ENCODE measurements at places on chromosomes 6 and 20.

- no peak for DNase-seq
Measured at GRCh38 chr6:168100803-168101589, 22.0 kb upstream of the FRMD1 start.

- no peak for DNase-seq
Measured at GRCh38 chr6:83368577-83368976, 62.3 kb downstream of the ME1 start.

DNA sequence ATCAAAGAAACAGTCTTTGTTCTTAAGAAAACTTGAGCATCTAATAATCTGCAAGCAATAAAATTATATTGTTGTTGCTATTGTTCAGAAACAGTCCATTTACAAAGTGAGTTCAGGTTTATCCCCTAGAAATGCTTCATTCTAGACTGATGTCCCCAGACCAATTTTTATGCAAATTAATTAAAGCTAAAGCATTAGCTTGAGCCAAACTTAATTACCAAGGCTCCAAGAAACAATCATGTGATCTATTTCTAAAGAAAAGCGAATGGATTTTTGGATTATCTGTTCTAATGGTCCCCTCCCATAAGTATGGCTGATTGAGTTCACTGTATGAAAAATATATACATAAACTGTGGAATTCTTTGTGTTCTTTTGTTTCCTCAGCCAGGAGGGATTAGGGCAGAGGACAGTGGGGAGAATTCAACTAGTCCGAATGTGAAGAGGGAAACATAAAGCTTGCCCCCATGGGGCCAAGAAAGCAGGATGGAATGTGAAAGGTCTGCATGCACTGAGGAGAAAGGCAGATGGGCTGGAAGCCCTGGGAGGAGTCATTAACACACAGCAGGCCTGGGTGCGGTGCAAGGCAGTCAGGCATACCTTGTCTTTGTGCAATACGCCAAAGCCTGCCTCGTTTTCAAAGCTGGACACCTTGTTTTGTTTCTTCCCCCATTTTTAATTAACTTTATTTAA, 597.1 kb downstream of the KIF16B start:
- no peak for DNase-seq

DNA sequence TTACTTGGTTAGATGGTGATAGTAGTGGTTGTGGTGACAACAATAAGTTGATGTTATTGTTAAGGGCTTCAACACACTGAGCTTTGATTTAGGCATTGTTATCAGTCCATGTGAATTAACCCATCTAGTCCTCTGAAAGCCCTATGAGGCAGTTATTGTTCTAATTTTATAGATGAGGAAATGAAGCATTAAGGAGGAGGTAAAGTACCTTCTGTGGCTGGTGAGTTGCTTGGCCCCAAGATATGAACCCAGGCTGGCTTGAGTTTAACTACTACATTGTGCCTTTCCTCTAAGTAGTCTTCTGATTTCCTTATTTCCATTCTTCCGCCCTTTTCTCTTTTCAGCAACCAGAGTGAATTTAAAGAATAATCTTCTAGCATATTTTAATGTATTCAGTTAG, 81.7 kb downstream of the QKI start:
- DNase-seq, result no peak

DNA sequence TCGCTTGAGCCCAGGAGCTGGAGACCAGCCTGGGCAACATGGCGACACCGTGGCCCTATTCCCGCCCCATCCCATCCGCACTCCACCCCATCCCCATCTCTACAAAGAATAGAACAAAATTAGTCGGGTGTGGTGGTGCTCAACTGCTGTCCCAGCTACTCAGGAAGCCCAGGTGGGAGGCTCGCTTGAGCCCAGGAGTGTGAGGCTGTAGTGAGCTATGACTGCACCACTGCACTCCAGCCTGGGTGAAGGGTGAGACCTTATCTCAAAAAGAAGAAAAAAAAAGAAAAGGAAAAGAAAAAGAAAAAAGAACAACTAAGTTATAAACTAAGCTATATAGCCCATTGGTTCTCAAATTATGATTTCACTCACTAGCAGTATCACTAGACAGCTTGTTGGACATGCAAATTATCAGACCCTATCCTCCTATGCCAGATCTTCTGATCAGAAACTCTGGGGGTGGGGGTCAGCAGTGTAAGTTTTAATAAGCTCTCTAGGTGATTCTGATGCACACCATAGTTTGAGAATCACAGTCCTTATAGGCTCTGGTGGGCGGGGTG, 491 bp upstream of the ITCH start:
- DNase-seq, result no peak

GRCh38 chr6:33992191-33992590, 153.7 kb downstream of the GRM4 start:
- DNase-seq, result no peak

- peak; percentile 90 for DNase-seq
Measured at GRCh38 chr6:36912030-36912454, 26.3 kb downstream of the C6orf89 start.

GRCh38 chr20:41902346-41902745, 284.2 kb upstream of the CHD6 start:
- DNase-seq, result no peak

GRCh38 chr6:9257215-9257614, 821.9 kb upstream of the SLC35B3 start:
- no peak for DNase-seq

GRCh38 chr6:16344756-16345155, 106.4 kb downstream of the GMPR start:
- DNase-seq, result no peak

- no peak for DNase-seq
Measured at GRCh38 chr6:36716476-36717093, 19.0 kb downstream of the RAB44 start.

All from Jurkat, Clone E6-1 (cell line).